NCI-H2171 treated with DMSO at 0.1 percent for 48 hours (cell line): ENCODE measurements at places on chromosomes 1 and 21.

GRCh38 chr21:26366781-26367180 is 196.2 kb upstream of the APP start:
- DNase-seq: no peak

DNA sequence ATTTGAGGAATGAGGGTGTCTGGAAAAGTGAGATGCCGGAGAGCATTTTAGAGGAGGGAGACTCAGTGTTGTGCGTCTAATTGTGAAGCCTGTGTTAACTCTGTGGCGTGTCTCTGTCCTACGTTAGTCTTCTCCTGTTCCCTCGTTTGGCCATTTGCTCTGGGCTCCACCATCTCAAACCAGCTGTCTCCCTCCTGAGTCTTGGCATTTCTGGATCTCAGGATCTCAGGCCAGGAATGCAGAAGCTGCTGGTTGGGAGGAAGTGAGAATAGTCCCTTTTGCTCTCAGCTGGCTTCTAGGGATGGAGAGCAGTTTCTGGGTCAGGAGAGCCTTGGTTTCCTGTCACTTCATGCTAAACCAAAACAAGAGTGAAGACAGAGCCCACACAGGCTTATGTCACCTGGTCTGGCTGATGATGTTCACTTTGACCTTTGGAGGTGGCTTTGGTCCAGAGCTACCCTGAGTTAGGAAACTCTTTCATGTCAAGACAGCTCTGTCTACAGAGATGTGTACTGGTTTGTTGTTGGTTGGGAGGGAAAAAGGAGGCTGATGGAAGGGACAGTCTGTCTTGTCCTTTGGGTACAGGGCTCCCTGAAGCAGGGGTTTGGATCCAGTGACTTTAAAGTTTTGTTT is 859 bp downstream of the NFASC start:
- no peak for DNase-seq

DNA sequence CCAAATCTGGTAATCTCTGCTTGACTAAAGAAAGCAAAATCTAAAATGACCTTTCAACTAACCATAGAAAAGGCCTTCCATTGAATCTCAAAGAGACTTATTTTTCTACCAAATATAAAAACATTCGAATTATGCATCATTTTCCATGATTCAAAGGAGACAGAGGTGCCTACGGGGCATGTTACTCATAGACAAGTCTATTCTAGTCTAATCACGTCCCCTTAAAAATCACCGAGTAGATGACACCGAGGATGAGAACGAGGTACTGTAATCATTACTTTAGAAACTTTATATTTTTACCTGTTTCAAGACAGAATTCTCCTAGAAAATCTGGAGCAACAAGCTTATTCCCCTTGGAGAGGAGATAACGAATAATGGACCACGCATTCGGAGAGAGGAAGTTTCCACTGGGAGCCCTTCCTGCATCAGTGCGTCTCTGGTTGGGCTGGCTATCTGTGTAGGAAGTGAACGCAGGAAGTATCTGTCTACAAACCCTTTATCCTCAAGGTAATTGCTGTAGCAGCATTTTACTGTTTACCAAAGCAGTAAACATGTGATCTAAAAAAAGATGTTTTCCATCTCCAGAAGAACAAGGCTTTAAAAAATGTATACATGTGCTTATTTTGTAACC is 9.5 kb downstream of the ERG start:
- no peak for DNase-seq

GRCh38 chr1:113714606-113715269 is 44.5 kb downstream of the PHTF1 start:
- no peak for DNase-seq

DNA sequence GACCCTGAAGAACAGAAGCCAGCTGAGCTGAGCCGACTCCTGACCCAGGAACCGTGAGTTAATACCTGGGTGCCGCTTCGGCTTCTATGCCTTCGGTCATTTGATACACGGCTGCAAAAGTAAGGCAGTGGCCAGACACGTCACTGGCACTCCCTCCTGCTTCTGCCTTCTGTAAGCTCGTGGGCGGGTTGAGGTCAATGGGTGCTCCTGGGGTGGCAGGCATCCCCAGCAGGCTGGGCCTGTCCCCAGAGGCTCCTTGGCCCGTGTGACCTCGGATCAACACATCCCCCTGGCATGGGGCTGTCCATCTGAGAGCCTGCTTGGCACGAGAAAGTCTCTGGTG is 35.7 kb upstream of the COL6A1 start:
- DNase-seq: no peak

- no peak for DNase-seq
Observed at GRCh38 chr1:208772891-208773290, 528.7 kb upstream of the PLXNA2 start.

- no peak for DNase-seq
Observed at GRCh38 chr1:182978151-182978853, 25.3 kb upstream of the SHCBP1L start.

GRCh38 chr1:80656014-80656636 is 1144.6 kb upstream of the ADGRL2 start:
- no peak for DNase-seq

DNA sequence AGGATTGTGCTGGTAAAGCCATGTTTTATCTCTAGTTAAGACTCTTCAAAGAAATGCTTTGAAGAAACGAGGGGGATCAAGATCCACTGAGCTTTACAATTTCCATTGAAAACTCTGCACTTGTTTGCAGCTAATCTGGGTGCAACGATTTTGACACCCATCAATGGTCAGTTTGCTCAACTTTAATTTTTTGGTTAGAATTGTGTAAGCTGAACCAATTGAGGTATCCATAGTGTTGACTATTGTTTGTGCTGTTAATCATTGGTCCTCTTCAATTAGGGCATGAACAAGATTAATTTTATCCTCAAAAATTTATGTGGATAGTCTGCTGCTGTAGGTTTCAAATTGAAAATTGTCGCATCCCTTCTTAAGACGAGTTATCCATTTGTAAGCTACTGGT is 17.7 kb upstream of the PLXNA2 start:
- no peak for DNase-seq

GRCh38 chr1:245401881-245402587 is 247.2 kb downstream of the KIF26B start:
- no peak for DNase-seq
